CD4-positive, alpha-beta T cell treated with Interleukin-12 subunit alpha and Interleukin-12 subunit beta, for 1 hour (primary cell): ENCODE measurements at places on chromosomes 2 and 18.

DNA sequence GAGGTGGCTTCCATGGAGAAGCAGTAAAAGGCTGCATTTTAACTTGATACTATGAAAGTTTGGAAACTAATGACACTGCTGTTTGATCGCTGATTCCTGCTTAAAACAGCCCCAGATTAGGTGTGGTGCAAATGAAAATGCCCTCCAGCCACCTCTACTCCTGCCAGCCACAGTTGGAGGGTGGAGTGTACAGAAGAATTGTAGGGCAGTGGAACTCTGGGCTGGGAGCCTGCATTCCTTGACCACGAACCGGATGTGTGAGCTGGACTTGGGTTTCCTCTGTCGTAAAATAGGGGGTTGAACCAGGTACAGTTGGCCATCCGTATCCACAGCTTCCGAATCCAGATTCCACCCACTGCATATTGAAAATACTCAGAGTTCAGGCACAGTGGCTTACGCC lies 84.6 kb upstream of the RFX8 start:
- DNase-seq: no peak

DNA sequence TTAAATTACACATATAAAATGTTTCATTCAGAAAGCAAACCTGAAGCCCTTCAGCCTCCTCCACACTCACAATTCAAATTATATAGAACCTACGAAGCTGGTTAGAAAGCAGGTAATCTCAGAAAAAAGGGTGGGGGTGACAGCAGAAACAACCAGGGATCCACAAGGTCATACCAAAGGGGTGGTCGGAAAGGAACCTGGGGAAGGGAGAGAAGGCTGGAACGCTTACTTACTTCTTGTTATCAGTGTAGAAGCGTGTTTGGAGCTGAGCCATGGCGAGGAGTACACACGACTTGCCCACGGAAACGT lies 316 bp downstream of the WDR12 start:
- no peak for DNase-seq

DNA sequence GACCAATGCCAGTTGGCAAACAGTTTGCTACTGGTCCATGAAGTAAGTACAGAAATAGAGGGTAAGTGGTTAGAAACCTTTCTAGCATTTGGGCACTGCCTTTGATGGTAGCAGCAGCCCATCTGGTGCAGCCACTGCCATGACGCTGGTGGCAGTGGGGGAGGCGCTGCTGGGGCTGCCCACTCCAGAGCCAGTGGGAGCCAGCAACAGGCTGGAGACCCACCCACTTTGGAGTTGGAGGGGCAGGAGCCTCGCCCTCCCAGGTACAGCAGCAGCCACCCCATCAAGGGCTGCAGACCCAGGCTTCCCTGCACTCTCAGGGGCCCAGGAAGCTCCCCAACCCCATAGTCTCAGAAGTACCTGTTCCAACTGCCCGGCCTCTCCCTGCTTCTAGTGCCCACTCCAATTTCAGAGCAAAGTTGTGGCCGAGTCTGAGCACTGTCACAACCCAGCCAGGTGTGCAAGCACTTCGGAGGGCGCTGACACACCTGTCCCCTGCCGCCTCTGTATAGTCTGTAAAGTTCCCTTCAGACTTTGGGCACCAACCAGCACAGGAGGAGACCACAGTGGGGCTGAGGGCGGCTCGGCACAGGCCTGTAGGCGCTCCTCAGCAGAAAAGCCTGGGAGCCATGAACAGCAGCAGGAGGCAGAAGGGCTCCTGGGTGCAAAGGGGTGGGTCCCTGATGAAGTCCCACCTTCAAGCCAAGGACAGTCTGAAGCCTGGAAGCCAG lies 125.6 kb upstream of the CCDC150 start:
- DNase-seq: no peak

DNA sequence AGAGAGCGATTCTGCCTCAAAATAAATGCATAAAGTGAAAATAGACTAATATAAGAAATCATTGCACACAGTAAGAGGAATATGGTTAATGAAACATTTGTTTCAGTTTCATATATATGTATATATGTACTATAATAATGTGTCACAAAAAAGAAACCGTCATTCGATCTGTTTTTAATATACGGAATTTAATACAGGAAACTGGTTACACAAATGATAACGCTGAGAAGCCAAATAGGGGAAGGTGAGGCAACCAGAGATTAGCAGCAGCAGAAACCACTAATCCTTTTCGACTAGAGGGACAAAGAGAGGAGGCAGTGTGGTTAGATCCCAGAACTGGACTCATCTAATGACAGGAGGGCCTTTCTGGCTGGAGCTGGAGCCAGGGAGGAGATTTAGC lies 64.2 kb upstream of the GREB1L start:
- DNase-seq: no peak

GRCh38 chr2:168913495-168913894 lies 12.4 kb downstream of the G6PC2 start:
- DNase-seq: no peak

DNA sequence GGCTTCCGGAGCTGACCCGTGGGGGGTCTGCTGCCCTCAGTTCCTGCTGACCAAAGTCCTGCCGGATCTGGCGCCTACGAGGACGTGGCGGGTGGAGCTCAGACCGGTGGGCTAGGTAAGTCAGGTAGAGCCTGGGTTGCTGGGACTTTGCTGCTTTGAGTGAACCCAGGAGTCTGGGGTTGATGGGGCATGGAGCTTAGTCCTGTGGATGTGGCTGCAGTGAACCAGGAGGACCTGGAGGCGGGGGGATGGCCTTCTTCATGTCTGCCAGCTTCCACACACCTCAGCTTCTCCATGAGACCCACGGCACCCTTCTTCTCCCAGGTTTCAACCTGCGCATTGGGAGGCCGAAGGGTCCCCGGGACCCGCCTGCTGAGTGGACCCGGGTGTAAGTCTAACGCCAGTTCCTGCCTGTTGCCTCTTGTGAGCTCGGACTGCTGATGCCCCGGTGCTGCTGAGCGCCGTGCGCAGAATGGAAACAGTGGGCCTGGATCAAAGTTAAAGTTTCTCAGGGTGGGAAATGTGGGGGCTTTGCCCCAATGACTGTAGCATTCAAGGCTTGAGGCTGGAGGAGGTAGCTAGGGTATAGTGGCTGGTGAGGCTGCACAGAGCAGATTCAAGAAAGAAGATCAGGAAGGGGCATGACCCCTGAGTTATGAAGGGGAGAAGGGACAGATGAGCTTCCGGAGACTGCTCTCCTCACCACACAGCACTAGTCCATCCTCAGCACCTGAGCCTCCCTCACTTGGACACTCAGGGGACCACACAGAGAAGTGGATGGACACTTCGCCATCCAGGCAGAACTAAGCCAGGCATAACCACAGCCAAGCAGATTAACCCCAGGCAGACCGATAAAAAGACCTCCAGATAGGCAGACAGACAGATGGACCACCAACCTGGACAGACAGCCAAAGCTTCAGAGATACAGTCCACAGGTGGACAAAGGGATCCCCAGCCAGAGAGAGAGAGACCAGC lies 17.3 kb downstream of the PTPN18 start:
- DNase-seq: no peak
